Stimulated activated CD8-positive, alpha-beta memory T cell treated with anti-CD3 and anti-CD28 coated beads, Interleukin-4, amount 100 ng/mL, for 1 hour (primary cell): ENCODE measurements at places on chromosomes 2 and 18.

DNA sequence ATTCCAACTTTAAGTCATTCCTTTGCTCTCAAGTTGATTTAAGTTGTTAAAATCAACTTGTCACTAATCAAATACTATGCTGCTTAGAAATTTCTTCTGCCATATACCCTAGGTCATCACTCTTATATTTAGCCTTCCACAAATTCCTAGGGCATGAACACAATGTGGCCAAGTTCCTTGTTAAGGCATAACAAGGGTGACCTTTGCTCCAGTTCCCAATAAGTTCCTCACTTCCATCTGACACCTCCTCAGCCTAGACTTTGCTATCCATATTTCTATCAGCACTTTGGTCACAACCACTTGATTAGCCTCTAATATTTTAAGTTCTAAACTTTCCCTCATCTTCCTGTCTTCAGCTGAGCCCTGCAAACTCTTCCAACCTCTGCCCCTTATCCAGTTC, 9.9 kb upstream of the TMEM37 start:
- DNase-seq: no peak

GRCh38 chr2:8672940-8673339, 8.9 kb upstream of the ID2 start:
- no peak for DNase-seq

- DNase-seq: no peak
These were observed 22.6 kb downstream of the GREB1L start for GRCh38 chr18:21264651-21265050.

GRCh38 chr18:46842583-46842982, 74.7 kb downstream of the PIAS2 start:
- no peak for DNase-seq

DNA sequence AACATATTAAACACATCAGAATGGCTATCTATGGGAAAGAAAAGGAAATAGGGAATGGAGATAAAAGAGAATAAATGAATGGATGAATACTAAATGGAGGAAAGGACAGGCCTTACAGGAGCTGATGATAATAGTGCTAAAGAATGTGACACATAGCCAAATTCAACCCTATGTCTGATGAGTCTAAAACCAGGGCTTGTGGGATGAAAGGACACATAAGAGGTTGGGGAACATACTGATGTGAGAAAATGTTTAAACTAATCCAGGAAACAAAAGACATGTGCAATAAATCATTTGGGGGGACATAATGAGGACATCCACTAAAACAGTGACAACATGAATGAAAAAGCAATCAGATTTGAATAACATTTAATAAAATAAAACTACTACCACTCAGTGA, 120.0 kb downstream of the DYM start:
- no peak for DNase-seq
